ENCODE measurements at places on chromosomes 12 and 14.

DNA sequence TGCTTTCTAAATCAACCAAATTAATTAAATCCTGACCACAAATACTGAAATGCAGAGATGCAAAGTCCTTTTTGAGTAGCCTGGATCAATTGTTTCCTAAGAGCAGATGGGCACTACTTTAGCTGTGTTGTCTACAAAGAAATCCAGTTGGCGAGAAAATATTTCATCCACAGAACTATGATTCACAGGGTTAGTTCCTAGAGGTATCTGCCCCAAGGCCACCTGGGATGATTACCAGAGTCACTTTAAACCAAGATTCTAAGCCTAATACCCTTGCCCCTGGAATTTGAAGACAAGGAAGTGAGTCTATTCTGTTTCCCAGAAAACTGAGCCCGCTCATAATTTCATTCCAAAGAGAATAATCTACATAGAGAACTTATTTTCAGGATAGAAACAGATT lies 198.4 kb downstream of the PPM1H start:
- no peak for DNase-seq

- no peak for DNase-seq
Measured at GRCh38 chr12:25084816-25085215, 110.1 kb downstream of the DNAI7 start.

- no peak for DNase-seq
Measured at GRCh38 chr12:124946447-124946793, 32.0 kb upstream of the UBC start.

- DNase-seq, result no peak
Measured at GRCh38 chr14:88209273-88209672, 113.8 kb downstream of the KCNK10 start.

- DNase-seq, result no peak
Measured at GRCh38 chr14:87331991-87332390, 661.0 kb downstream of the GALC start.

DNA sequence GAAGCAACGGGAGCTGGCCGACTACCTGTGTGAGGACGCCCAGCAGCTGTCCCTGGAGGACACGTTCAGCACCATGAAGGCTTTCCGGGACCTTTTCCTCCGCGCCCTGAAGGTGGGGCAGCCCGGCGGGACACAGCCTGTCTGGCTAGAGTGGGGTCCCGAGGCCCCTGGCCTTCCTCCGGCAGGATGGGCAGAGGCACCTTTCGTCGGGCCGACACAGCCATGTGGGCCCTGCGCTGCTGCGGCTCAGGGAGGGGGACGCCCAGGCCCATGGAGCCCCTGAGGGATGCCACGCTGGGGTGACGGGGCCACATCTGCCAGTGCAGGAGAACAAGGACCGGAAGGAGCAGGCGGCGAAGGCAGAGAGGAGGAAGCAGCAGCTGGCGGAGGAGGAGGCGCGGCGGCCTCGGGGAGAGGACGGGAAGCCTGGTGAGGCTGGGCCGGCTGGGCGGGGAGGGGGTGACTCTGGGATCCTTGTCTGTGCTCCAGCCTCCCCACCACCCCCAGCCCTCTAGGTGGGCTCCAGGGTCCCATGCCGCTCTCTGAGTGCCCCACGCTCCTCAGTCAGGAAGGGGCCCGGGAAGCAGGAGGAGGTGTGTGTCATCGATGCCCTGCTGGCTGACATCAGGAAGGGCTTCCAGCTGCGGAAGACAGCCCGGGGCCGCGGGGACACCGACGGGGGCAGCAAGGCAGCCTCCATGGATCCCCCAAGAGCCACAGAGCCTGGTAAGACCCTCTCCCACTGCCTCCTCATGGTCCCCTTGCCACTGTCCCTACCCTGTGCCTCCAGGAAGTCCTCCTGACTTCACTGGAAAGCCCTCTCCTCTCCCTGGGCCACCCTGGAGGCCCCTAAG lies 10.9 kb upstream of the ADSS1 start:
- DNase-seq, result no peak
